ENCODE measurements at places on chromosomes 7 and 10.

- DNase-seq: no peak
These were observed 378.9 kb upstream of the AUTS2 start for GRCh38 chr7:69219381-69219780.

DNA sequence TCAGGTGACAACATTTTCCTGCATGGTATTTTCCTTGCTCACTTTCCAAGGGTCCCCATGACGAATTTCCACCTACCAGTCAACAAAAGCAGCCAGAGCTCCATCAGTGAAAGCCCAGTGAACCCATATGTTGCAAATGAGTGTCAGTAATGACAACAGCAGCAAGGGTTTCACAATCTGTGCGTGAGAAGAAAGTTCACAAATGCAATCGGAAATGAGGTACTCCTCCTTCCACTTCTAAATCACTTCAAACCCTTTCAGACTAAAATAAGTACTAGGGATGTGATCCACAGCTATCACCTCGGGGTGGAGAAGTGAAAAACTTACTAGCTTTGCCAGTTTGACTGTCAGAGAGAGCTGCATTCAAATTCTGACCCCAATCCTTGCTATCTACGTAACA, 55.6 kb upstream of the BET1 start:
- no peak for DNase-seq

GRCh38 chr10:34405611-34406462, 409.3 kb downstream of the PARD3 start:
- DNase-seq: no peak

- no peak for DNase-seq
These were observed 20.5 kb upstream of the GNAI1 start for GRCh38 chr7:80114159-80114558.

DNA sequence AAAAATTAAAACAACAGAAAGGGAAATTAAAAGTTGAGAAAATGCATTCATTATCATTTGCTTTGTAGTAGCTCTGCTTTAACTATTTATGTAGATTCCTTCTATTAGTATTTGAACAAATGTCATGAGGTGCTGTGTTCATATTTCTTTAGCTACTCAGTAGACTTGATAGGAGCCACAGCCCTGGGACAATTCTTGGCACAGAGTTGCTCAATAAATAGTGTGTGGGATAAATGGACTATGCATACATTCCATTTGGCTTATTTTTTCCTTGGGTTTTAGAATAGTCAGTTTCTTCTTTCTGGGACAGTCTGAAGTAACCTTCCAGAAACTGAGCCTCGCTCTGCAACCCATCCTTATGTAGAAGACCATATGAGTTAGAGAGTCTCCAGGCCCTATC, 13.4 kb downstream of the RPP30 start:
- no peak for DNase-seq
